ENCODE measurements at places on chromosomes 3 and 15.

DNA sequence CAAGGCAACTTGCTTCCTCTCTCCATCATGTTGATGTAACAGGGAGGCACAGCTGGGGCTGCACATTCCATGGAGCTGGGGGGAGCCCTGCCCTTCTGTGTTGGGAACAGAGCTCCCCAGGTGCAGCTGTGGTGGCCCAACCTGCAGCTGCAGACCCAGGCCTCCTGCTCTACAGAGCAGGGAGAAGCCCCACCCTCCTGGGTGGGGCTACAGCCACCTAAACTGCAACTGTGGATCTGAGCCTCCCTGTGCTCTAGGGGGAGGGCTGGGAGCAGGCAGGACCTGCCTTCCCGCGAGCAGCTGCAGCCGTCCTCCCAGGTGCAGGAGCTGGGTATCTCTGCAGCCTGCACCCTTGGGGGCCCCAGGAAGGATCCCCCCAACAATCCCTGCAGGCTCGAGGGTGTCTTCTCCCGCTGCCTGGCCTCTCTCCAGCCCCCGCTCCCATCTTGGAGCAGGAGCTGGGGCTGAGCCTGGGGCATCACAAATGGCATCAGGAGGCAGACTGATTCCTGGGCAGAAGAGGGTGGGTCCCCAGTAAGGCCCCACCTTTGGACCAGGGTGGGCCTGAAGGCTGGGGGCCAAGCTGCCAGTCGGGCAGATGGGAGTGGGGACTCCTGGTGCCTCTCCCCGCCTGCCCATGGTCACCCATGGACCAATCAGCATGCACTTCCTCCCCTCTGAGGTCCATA is 7.4 kb downstream of the LRRC58 start:
- DNase-seq: no peak

- DNase-seq: no peak
These were observed 10.9 kb downstream of the MASP1 start for GRCh38 chr3:187280644-187281043.

DNA sequence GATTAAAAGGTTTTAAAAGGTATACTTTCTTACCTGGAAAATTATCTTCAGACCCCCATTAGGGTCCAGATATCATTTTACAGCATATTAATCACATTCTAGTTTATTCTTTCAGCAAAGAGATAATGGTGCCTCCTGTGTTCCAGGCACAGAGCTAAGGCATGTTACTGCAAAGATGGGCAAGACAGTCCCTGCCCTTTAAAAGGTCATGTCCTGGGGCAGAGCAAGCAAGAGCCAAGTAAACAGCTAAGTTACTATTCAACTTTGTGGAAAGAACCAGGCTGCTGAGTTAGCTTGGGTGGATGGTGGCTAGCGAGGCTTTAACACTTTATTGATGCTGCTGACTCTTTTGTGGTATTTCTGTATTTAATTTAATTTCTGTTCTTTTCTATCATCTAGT is 75.0 kb downstream of the LRRC28 start:
- DNase-seq: no peak

DNA sequence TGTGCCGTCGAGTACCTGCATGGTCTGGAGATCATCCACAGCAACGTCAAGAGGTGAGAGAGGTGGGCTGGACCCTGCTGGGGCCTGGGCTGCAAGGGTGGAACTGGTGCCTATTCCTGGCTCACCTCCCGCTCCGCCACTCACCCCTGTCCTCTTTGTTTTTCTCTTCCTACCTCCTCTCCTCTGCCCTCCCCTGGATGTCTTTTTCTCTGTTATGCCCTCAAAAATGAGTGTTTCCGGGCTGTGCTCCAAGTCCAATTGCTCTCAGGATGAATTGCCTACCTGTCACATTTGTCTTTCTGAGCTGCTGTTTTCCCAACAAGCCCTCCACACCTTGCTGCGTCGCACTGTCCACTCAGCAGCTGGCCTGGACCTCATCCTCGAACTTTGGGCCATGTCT is 28.5 kb upstream of the TATDN2 start:
- DNase-seq: no peak

GRCh38 chr15:58771621-58772250 is 634 bp downstream of the MINDY2 start:
- no peak for DNase-seq

DNA sequence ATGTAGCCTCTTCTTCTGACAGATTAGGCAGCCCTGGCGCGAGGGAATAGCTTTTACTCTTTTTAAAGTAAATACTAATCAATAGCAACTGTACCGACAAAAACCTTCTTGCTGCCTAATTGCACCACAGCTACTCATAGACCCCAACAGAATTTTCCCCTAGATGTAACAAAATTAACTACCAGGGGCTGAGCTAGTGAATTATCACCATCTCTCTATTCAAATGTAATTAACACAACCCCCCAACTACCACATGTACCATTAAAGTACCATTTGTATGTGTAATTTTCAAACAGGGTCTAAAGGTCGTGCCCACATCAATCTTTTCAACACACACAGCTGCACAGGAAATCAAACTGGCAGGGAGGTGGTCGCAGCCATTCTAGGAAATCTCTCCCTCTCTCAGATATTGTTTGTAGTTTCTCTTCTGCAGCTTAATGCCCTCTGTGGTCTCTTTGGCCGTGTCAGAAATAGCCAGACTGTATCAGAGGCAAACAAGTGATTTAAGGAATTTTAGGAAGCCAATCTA is 322.9 kb downstream of the RORA start:
- no peak for DNase-seq

GRCh38 chr3:128835096-128835495 is 44.3 kb upstream of the ACAD9 start:
- no peak for DNase-seq

GRCh38 chr3:196563721-196564225 is 4.6 kb downstream of the WDR53 start:
- no peak for DNase-seq

DNA sequence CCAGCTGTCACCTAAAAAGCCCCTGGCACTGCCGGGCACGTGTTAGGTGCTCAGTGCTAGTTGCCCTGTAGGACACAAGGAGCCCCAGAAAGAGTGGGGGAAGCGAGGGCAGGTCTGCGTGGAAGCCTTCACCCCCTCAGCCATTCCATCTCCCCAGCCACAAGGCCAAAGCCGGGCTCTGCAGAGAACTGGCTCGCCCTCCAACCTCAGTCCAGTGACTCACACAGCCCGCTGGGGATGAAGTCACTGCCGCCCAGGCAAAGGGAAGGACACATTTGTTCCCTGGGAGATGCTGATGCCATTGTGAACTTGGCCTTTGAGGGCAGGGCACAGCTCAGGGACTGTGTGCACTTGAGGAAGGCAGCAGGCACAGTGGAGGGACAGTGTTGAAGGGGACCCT is 48.1 kb downstream of the IQSEC1 start:
- no peak for DNase-seq

DNA sequence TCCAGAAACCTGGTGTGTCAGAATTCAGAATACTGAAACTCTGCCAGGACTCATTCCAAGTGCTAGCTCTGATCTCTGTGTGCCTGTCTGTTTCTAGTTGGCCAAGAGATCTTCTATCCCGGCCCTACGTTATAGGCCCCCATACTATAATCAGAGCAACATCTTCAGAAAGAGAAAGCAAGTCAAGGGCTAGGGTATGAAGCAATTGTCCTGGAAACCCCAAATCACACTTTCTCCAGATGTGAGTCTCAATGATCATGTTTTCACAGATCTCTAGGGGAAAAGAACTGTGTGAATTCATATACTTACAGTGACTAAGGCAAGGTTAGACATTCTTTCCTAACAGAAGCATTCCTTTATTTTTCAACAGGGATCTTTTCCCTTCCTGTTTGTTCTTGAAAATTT is 309.7 kb downstream of the SLC9A9 start:
- DNase-seq: peak; percentile 49

- no peak for DNase-seq
These were observed 16.0 kb downstream of the SEC61A1 start for GRCh38 chr3:128068156-128068620.

DNA sequence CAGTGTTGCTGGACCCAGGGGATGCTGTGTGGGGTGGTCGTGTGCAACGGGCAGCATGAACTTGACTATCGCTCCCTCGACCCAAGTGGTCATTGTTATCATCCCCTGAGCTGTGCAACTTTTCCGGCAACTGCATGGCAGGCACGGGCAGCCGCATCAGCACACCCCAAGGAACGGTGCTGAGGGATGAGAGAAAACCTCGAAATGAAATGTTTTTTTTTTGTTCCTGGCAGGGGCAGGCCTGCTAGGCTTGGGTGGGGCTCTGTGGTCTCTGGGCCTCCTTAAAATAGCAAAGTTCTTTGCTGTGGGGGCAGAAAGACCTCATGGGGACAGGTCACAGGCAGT is 51.4 kb downstream of the CORO2B start:
- DNase-seq: no peak

- DNase-seq: no peak
These were observed 263.0 kb downstream of the EBLN2 start for GRCh38 chr3:73324203-73325155.

DNA sequence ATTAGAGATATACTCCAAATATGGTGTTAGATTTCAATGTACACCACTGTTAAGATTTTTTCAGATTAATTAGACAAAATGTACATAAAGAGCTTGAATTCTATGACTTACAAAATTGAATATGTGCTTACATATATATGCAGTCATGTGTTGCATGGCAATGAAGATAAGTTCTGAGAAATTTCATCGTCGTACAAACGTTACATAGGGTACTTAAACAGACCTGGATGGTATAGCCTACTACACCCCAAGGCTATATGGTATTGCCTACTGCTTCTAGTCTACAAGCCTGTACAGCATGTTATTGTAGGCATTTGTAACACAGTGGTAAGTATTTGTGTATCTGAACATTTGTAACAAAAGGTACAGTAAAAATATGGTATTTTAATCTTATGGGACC is 9.3 kb downstream of the IL16 start:
- no peak for DNase-seq

- DNase-seq: peak; percentile 68
These were observed 10.5 kb downstream of the C15orf61 start for GRCh38 chr15:67531379-67531914.

DNA sequence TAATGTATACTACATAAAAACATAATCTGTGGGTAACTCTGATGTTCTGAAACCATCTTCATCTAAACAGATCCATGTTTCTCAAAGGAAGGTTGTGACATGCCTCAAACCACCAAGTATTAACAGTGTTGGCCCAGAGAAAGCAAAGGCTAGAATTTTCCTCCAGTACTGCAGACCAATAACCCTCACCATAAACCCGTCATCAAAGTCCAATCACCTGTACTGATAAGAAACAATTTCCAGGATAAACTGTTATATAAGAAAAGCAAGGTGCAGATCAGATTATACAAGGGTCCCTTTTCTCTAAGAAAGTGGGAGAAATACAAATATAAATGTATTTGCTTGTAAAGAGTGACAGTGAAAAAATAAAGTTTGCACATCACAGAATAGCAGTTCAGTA is 32.3 kb downstream of the TBC1D2B start:
- DNase-seq: no peak

DNA sequence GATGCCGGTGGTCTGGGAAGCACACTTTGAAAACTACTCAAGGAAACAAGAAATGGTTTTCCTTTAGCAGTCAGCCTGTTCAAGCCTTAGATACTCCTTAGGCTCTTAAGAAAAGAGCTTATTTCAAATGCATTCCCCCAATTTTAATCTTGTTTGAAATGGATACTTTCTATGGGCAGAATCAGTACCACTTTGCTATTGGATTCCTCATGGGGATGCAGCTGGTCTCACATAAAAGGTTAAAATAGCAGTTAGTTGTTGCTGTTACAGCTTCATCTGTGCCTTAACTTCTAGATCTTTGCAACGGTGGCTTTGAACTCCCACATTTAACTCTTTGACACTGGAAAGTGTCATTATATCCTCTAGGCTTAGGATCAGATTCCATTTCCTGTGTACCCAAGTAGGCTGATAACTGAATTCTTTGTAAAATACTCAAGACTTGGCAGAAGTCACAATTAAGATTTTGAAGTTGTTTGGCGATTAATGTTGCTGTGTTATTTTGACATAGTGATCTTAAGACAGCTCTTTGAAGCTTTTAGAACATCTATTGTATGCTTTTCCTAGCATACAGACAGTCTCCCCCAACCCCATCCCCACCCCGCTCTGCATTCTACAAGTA is 2.2 kb downstream of the THBS1 start:
- peak; percentile 9 for DNase-seq

DNA sequence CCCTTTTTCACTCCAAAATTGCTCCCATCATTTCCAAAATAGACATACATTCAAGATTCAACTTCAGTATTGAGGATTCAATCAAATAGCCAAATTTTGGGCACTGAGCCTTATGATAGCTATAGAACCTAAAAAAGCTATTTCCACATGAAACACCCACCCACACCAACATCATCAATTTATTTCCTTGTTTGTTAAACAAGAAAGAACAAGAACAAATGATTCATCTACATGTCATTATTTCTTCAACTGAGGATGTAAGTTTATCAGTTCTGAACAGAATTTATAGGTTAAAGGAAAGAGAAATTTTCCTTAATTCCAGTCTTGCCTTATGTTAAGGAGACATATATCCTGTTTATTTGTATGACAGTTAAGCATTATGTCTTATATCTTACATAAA is 32.2 kb downstream of the DPPA2 start:
- DNase-seq: no peak

DNA sequence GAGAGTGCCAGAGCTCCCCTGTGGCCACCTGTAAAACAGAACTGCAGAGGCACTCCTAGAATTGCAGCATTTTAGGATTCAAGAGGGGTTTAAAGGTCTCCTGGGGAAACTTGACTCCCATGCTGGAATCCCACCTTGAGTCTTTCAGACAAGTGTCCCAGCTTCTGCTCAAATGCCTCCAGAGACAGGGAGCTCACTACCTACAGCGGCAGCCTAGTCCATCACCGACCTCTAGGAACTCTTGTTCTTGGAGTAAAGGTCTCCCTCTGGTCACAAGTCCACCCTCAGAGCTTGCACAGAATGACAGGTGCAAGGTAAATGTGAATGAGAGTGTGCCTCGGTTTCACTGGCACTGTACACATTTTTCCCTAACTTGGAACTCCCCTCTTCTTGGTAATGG is 72.0 kb downstream of the NUP210 start:
- DNase-seq: no peak

DNA sequence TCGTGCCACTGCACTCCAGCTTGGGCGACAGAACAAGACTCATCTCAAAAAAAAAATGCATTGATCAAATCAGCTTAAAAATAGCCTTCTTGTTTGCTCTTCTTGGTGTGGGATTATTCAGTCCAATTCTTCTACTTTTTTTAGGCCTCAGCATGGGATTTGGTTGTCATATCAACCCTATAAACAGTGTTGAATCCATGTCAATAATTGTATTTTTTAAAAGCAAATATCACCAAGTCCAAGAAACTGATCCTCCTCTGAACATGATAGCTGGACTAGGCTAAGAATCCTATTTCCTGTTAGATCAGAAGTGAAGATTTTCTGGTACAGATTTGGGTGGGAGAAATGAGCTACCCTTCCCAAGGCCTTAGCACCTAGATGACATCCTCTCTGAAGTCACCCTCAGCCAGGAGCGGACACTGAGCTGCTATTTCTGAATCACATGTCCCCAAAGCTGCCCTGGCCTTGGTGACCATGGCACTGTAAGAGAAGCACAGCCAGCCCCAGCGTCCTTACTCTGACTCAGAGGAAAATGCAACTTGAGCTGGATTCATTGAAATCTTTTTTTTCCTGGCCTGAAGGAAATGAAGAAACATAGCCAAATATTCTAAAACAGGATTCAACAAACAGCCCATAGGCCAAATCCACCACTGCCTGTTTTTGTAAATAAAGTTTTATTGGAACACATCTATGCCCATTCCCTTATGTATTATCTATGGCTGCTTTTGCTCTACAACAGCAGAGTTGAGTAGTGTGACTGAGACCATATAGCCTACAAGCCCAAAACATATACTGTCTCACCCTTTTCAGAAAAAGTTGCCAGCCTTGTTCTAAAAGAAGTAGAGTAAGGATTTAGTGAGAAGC is 215.9 kb upstream of the CTDSPL start:
- DNase-seq: no peak

Data from BJ (cell line).